ENCODE measurements at places on chromosomes 7 and 10.

- peak; percentile 67 for DNase-seq
Measured at GRCh38 chr10:104274762-104275721, 6.1 kb downstream of the GSTO2 start.

- no peak for DNase-seq
Measured at GRCh38 chr10:110793128-110793812, 78.5 kb upstream of the PDCD4 start.

DNA sequence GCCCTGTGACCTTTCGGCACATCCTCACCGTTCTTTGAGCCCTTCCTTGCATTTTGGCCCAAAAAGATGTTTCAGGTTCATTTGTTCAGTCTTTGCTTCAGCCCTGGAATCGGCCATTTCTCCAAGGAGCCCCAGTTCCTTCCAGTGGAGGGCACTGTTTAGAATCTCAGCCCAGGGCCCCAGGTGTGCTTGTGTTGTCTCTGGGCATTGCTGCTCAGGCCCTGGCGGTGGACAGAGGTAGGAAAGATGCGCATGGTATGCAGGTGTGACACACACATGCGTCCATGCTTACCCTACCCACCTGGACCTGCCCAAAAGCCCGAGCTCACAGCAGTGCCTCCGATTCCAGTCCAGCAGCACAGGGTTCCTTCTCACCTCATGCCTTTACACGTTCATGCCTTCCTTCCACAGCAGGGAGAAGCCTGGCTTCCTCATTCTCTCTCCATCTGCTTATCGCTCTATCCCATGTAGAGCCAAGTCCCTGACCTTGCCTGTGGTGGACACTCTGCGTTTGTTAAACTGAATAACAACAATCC lies 70.6 kb downstream of the LHPP start:
- DNase-seq: no peak

- DNase-seq: no peak
Measured at GRCh38 chr7:157949711-157950110, 612.9 kb downstream of the DNAJB6 start.

DNA sequence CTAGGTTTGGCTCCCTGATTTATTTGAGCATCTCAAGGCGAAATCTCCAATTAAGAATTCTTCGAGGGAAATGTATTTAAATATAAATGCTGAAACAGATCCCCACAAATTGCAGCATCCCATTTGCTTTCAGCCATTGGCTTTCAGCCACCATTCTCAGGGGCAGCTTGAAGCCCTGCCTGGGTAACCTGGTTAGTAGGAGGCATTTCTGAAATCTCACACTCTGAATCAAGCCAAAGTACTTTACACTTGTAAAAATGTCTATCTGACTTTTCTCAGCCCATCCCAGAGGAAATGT lies 49.1 kb downstream of the GCC1 start:
- no peak for DNase-seq

DNA sequence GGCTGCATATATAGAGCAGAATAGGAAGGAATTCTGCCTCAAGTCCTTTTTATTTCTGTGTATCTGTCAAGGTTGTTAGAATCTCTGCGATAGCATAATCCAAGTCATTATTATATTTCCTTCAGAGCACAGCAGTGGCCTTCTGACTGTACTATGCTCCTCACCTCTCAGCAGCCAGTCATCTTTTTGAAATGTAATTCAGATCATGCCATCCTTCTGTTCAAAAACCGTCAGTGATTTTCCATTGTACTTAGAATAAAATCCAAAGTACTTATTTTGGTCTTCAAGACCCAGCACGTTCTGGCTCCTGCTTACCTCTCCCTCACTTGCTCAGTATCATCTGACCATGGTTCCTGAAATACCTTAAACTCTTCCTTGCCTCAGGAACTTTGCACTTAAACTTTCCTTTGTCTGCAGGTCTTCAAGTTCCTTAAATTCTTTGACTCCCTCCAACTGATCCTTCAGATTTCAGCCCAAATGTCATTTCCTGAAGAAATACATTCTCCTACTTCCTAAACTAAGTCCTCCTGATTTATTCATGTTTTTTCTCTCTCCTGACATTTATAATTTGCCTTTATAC lies 112.4 kb downstream of the ST7 start:
- DNase-seq: no peak

DNA sequence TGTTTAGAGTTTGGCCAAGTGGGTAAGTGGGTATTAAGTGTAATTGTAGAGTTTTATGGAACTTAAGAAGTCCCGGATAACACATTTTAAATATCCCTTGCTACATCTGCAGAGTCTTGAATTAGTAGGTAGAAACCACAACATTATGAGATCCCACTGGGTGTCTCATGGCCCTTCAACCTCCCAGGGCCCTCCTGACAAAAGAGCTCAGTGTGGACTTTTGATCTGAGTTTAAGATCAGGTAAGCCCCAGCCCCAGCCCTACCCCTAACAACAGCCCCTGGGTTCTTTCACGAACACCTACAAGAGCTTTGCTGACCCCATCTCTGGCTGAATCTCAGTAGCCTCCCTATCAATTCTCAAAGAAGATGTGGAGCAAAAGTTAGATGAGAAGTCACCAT lies 65.4 kb upstream of the STK17A start:
- DNase-seq: no peak

DNA sequence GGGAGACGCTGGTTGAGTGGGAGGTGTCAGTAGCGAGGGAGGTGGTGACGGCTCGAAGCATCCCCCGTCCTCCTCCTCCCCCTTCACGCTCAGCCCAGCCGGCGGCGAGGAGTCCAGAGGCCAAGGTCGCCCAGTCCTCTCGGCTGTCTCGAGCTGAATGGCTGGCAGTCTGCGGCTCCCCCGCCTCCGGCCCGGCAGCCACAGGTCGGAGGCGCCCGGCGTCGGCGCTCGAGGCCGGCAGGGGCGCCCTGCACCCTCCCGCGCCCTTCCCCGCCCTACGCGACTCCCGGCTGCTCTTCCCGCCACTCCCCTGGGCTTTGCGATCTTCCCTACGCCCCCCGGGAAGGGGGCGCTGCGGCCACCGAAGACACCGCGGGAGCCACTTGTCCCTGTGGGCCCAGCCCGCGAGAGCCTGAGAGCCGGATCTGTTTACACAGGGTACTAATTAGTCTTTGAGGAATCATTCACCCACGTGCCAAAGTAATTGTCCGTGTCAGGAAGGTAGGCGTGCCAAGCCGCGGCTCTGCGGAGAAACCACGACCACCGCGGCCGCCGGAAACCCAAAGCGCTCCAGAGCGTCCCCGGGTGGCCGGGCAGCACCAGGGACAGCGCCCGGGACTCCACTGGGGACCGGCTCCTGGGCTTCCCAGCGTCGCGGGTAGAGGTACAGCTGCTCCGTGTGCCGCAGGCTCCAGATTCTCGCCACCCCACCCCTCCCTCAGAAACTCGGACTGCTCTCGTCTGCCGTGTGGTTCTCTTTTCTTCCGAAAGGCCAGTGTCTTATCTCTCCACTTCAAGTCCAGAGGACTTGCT lies at the start of gene NXPH1:
Gene NXPH1 (plus strand): TSS at position 133 of the 813 bp plus-strand sequence.
- DNase-seq: peak; percentile 48

- DNase-seq: no peak
Measured at GRCh38 chr10:36423821-36424248, 701.6 kb upstream of the ANKRD30A start.

DNA sequence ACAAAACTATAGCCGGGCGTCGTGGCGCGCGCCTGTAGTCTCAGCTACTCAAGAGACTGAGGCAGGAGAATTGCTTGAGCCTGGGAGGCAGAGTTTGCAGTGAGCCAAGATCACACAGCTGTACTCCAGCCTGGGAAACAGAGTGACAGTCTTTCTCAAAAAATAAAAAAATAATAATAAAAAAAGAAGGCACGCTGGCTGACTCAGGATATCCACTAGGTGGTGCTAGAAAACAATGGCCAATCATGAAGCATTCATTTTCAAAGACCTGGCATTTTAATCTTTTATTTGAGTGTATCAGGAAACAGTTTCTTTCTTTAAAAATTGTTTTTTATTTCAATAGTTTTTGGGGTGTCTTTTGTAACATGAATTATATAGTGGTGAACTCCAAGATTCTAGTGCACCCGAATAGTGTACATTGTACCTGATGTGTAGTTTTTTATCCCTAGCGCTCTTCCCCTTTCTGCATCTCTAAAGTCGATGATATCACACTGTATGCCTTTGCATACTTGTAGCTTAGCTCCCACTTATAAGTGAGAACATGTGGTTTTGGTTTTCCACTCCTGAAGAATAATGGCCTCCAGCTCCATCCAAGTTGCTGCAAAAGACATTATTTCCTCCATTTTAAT lies 88.6 kb downstream of the LYZL1 start:
- peak; percentile 77 for DNase-seq

- DNase-seq: peak; percentile 10
Measured at GRCh38 chr7:106285855-106286492, 1.2 kb upstream of the NAMPT start.
